ENCODE measurements at places on chromosomes 2 and 18.

DNA sequence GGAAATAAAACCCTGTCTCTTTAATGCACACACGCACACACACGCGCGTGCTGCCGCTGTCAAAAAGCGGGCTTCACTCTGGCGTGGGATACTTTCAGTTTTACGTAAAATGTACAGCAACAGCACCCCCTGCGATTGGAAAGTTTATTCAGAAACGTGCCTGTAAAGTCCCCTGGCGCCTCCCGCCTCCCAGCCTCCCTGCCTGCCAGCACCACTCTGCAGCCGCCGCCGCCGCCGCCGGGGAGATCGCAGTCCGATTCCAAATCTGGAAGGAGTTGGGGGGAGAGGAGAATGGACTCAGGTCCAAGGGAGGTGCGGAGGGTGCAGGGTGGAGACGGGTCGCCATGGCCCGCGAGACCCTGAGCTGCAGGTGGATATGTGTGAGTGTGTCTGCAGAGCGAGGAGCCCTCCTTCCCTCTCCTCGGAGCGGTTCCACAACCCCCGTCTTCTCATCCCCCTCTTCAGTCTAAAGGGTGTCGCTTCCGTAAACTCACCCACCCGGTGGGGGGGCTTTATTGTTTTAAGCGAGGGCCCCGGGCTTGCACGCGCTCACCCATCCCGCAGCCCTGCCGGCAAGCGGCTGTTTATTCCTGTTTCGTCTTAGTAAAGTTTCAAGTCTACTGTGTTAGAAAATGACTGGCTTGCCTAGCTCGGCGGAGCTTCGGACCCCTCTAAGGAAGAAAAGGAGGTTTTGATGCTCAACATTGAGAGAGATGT is 1.8 kb upstream of the BCL11A start:
- peak; percentile 66 for DNase-seq

GRCh38 chr2:159875083-159875482 is 77.1 kb upstream of the CD302 start:
- DNase-seq = no peak

DNA sequence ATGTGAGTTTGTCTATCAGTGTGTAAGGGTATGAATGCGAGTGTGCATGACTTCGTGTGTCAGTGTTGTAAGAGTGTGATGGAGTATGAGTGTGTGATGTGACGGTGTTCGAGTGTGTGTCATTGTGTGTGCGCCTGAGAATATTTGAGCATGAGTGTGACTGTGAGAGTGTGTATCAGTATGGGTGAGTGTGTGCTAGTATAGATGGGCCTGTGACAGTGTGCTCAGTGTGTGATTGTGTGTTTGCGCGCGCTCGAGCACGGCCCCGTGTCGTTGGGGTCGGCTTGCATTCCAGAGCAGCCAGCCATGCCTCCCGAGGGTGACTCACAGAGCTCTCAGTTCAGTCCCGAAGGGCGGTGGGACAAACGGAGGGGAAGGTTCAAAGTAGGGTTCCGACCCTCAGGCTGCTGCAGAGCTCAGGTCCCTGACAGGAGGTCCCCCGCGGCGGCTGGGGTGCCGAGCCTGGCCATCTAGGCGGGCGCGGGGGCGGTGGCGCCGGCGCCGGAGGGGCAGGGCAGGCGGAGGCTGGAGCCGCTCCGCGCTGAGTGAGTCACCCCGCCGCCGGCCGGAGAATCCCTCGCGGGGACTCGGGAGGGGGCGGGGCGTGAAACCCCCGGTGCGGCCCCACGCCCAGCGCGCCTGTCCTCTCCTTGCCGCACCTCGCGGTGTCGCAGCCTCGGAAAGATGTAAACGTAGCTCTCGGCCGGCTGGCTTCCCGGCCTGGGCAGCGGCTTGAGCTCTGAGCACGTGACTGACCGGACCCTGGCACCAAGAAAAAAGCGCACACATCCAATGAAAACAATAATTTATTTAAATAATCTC is 3.8 kb downstream of the DLX2 start:
- no peak for DNase-seq

GRCh38 chr18:69538849-69539248 is 138.2 kb downstream of the DOK6 start:
- DNase-seq = no peak

DNA sequence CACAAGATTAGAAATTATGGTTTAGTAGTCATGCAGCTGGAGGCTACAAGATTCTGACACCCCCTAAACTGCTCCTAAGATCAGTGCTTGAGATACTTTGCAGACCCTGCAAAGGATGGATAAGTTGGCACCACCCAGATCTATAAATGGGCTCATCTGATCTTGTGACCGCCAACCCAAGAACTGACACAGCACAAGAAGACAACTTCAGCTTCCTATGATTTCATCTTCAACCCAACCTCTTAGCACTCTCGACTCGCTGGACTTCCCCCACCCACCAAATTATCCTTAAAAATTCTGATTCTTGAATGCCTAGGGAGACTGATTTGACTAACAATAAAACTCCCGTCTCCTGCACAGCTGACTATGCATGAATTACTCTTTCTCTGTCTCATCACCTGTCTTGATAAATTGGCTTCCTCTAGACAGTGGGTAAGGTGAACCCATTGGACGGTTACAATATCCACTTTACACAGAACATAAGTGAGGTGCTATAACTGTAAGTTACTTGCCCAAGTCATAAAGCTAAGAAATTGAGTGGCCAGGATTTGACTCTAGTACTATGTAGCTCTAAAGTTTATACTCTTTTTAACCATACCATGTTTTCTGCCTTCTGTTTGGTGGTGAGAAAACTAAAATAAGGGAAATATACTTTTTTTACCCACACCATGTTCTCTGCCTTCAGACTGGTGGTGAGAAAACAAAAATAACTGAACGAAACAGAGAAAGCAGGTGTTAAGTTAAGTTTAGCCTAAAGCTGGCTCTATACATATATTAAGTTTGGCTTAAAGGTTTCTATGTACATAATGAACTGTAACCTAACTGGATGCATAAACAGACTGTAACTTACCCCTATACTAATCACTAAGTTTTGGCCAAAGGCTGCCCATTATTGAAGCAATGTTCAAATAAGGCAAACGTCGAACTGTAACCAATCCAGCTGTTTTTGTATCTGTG is 962.3 kb upstream of the NXPH2 start:
- DNase-seq = no peak

DNA sequence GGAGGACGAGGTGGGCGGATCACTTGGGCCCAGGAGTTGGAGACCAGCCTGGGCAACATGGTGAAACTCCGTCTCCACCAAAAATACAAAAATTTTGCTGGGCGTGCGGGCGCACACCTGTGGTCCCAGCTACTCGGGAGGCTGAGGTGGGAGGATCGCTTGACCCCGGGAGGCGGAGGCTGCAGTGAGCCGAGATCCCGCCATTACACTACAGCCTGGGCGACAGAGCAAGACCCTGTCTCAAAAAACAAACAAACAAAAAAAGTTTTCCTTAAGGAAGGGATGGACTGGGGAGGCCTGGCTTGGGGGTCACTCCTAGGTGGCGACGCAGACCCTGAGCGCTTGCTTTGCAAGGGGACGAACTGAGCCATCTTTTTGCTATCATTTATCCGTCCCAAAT is 882 bp downstream of the PLA2R1 start:
- no peak for DNase-seq

DNA sequence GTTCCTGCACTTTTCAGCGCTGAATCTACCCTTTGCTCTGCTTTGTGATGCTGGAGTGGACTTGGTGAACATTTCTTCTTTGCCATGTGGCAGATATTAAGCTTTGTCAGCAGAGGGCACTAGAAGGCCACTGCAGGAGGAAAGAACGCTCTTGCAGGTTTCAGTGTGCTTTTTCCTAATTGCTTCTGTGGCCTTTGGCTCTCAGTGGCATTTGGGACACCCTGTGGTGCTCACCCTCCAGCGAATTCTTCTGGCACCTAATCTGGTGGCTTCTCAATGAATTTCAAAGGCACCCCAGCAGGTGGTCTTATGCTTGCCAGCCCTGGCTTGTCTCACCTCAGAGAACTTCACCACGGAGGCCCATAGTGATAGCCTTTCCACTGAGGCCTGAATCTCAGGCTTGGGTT is 146.7 kb downstream of the MYO3B start:
- DNase-seq = peak; percentile 84

GRCh38 chr18:44031063-44031462 is 649.6 kb upstream of the SETBP1 start:
- DNase-seq = no peak

DNA sequence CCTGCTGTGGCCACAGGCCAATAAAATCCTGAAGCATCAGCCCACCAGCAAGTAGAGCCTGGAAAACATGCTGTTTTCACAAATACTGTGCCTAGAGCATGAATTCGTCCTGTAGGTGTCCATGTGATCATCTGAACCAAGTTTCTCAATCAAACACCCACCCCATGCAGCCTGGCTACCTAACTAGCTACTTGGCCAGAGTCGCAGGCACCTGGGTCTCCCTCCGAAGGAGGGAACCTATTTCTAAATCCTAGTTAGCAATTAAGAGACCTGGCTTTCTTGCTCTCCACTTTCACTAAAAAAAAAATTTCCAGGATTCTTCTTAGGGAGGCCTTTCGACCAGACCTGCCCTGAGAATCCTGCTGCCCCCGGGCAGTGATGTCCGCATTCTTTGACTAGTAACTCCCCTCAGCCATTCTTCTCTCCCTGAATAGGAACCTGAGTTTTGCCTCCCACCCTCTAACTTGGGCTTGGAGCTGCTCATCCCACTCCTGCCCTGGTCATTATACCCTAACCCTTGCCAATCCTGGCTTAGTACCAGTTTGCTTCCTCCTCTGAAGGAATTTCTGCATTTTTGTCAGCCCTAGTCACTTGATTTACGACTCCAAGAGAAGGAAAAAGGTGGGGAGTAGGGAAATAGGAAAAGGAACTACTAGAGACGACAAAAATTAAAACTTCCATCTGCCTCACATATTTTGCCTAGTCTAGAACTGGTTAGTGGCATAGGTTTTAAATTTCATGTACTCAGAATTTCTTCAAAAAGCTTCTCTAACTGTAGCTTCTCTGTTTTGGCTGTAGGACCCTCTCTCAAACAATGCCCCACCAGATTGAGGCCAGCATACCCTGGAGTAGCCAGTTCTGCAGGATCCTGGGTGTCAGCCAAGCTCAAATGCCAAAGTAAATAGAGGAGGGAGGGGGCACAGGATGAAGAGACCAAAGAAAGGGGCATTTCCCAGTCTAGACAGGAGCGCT is 25.4 kb upstream of the TANK start:
- DNase-seq = no peak

- peak; percentile 52 for DNase-seq
These were observed 93.9 kb upstream of the LGALSL start for GRCh38 chr2:64359892-64360657.

- no peak for DNase-seq
These were observed 15.8 kb upstream of the CYP1B1 start for GRCh38 chr2:38091760-38092159.
